ENCODE measurements at places on chromosomes 6 and 20.

- DNase-seq, result no peak
These were observed 113.2 kb downstream of the FAM83B start for GRCh38 chr6:54959820-54960219.

DNA sequence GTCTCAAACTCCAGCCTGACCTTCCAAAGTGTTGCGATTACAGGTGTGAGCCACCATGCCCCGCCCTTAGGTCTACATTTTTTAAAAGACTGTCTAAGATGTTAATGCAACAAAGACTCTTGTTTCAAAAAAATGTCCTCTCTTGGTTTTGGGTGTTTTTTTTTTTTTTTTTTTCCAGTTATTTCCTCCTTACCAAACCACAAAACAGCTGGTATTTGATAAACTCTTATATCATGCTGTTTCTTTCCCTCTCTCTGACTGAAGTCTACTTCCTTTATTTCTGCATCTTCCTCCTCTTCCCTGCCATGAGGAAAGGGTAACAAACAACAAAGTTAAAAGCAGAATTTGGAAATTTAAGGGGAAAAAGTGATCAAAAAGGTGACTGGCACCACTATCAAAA lies 21.2 kb downstream of the STK38 start:
- no peak for DNase-seq

GRCh38 chr6:158020272-158020711 lies 38.6 kb downstream of the SYNJ2 start:
- DNase-seq, result no peak

GRCh38 chr20:9685011-9685410 lies 153.9 kb downstream of the PAK5 start:
- no peak for DNase-seq

- DNase-seq, result no peak
These were observed 501.4 kb downstream of the BCKDHB start for GRCh38 chr6:80607811-80608391.

DNA sequence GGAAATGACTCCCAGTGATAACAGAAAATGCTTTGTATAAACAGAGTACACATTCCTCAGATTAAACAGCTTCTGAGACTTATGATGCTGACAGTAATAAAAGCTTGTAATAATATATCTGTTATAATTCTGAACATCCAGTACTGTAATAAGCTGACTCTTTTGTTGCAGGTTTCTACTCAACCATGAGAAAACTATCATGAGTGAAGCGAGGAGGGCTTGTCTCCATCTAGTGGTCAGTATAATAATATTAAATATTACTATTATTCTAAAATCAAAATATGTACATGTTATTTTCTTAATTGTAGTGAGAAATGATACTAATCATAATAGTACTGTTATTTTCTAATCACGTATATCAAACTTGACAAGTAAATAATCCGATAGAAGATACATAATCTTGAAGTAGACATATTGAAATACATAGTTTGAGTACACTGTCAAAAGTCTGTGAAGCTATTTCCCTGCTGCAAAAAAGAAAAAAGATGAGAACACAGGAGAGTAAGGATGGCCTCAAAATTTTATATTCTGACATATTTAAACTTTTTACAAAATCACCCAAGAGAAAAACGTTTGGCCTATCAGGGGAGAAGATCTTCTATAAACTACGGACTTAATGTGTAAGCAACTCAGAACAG lies 183.1 kb downstream of the MOXD1 start:
- DNase-seq, result no peak

GRCh38 chr6:9496837-9497236 lies 918.0 kb downstream of the TFAP2A start:
- DNase-seq, result no peak

Data from CD4-positive, alpha-beta T cell treated with Interferon alpha-2 for 1 hour (primary cell).